ENCODE measurements at places on chromosomes 2 and 18.
A peak's percentile ranks its signal among the peaks of the same experiment; 100 is the strongest.

- DNase-seq, result no peak
Observed at GRCh38 chr2:66093371-66093770, 341.6 kb upstream of the MEIS1 start.

DNA sequence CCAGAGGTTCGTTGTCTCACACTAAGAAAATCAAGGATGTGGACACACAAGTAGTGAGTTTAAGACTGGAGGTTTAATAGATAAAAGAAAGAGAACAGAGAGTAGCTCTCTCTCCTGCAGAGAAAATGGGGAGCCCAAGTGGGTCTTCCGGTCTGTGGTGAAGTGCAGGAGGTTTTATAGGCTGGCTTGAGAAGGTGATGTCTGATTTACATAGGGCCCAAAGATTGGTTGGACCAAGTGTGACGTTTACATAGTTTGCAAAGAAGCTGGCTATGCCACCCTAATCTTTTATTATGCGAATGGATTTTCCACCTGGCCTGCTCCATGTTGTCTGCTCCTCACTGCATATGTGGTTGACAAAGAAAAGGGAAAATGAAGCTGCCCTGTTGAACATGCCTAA lies 430.4 kb upstream of the TRIB2 start:
- DNase-seq, result no peak

GRCh38 chr2:105598829-105599698 lies 145.6 kb upstream of the NCK2 start:
- DNase-seq, result no peak

DNA sequence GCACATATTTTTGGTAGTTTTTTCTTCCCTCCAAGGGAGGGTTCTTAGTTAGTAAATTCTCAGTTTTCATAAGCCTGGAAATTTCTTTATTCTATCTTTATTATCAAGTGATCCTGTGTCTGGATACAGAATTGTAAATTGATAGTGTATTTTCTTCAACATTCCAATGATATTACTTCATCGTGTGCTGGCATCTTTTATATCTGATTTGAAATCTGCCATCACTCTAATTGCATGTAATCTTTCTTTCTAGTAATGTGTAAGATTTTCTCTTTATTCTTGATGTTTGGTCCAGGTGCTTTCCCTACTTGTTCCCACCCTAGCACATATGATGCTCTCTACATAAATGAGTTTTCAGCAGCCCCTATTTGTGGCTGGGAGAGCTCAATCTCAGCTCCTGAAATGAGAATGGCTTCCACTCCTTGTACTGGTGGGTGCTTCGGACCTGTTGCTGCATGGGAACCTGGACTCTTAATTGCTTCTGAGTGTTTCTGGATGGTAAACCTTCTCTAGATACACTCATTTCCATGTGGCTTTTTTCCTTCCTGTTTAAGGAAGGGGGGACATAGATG lies 102.7 kb downstream of the SMIM21 start:
- no peak for DNase-seq

DNA sequence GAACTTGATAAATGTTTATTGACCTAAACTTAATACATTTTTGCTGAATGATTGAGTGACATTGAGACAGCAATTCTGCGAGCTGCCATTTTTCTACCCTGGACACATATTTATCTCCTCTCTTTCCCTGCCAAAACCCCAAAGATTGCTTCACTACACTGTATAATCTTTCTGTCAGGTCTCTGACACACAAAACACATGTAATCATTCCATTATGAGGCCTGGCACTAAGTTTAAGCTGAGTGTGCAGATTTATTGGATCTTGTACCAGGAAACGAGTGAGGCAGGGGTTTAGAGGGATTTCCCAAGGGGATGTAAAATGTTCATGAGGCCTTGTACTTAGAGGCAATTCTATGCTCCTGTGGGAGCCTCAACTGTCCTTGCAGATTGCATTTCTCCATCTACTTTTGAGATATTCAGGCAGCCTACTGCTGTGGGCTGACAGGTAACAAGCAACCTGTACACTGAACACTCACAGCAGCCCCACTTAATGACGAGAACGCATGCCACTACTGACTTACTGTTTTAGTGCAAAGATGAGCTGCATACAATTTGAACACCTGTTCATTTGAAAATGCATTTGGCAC lies 13.7 kb upstream of the OSR1 start:
- no peak for DNase-seq

- DNase-seq, result no peak
Observed at GRCh38 chr2:219906114-219907010, 278.9 kb downstream of the SLC4A3 start.

DNA sequence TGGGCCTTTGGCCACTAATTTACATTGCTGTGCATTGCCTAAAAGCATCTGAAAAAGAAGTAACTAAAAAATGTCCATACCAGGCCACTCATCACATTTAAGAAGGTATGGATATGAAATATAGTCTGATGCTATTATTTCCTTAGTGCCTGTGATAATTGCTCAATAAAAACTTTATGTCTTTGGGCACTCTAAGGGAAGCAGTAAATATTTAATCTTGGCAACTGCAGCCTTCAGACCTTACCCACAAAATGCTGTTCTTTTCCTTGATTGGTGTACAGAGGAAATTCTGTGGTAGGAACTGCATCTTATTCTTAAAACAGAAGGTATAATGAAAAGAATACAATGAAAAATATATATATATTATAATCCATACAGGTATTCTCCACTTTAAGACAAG lies 125.8 kb upstream of the RASGRP3 start:
- DNase-seq, result no peak

DNA sequence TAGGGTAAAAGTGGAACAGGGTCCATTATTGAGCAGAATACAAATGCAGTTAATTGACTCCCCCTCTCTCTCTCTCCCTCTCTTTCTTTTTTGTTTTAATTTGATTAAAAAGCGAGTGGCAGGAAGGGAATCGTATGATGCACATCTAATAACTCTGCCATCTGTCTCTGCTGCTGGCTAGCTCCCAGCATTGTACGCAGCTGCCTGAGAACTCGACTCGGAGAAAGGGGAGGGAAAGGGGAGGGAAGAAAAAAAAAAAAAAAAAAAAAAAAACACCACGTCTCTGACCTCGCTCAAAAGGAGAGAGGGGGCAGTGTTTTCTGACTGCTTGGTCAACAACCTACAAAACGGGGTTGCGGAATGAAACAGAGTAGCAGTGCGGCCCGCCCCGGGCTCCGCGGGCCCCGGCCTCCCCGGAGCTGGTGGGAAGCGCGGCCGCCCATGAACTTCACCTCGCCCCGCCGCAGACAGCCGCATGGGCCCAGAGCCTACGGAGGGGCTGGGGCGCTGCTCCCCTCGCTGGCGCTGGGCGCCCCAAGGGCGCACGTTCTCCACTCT lies 265.7 kb downstream of the TCF4 start:
- no peak for DNase-seq

- DNase-seq, result no peak
Observed at GRCh38 chr18:12420821-12421421, 13.2 kb downstream of the PRELID3A start.

GRCh38 chr2:65204461-65205210 lies 23.0 kb upstream of the ACTR2 start:
- DNase-seq, result peak; percentile 35

- no peak for DNase-seq
Observed at GRCh38 chr2:189446780-189447179, 5.5 kb downstream of the WDR75 start.
